ENCODE measurements at places on chromosomes 13 and 19.
A peak's percentile ranks its signal among the peaks of the same experiment; 100 is the strongest.

DNA sequence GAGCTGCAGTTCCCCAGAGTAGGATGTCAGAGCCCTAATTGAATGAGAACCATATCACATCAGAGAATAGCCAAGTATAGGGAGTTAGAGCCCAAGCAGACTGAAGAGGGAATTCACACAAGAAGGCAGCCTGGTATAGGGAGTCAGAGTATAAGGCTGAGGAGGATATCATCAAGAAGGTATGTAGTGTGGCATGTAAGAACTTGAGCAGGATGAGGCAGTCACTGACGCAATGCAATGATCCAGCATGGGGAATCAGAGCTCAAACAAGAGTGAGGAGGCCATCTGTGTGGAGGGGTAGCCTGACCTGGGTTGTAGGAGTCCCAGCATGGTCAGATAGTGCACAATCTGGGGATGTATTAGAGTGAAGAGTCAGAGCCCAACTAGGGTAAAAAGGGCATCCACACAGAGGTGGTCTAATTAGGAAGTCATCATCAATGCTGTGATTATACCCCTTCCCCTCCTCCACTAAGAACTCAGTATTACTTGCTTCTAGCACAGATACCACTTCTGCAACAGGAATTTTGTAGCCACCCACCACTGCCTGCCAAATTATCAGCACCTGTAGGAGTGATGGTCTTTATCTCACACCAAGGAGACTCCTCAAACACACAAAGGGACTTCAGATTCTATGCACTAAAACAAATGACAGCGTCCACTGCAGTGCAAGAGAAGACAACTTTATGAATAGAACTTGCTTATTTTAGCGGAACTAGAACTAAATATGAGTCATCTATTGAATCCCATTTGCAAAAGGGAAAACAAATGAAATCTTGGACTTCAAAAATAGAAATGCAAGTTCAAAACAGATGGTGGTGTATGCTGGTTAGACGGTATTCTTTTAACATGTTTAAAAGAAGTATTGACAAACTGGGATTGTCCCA is 107.2 kb downstream of the FNDC3A start:
- H3K4me1 ChIP-seq = peaks cover 1% of the 10 kb centered on the region
- H3K4me3 ChIP-seq = no peak overlapping the region
- DNase-seq = no peak
- peaks cover 16% of the 10 kb centered on the region for H3K36me3 ChIP-seq
- no peak overlapping the region for H3K27ac ChIP-seq

GRCh38 chr19:16566161-16566560 is 6.1 kb downstream of the SLC35E1 start:
- H3K27me3 ChIP-seq = no peaks in the 10 kb centered on the region
- H3K4me1 ChIP-seq = peaks cover 32% of the 10 kb centered on the region

GRCh38 chr13:85544756-85545155 is 254.5 kb downstream of the SLITRK6 start:
- peaks cover 16% of the 10 kb centered on the region for H3K4me1 ChIP-seq
- DNase-seq = no peak
- no peaks in the 10 kb centered on the region for H3K36me3 ChIP-seq
- H3K27ac ChIP-seq = no peak overlapping the region
- H3K4me3 ChIP-seq = no peak overlapping the region

GRCh38 chr19:5016781-5017180 is 47.9 kb downstream of the KDM4B start:
- no peaks in the 10 kb centered on the region for H3K27me3 ChIP-seq
- DNase-seq = no peak
- no peak overlapping the region for H3K27ac ChIP-seq
- no peak overlapping the region for H3K4me3 ChIP-seq
- no peaks in the 10 kb centered on the region for H3K4me1 ChIP-seq

DNA sequence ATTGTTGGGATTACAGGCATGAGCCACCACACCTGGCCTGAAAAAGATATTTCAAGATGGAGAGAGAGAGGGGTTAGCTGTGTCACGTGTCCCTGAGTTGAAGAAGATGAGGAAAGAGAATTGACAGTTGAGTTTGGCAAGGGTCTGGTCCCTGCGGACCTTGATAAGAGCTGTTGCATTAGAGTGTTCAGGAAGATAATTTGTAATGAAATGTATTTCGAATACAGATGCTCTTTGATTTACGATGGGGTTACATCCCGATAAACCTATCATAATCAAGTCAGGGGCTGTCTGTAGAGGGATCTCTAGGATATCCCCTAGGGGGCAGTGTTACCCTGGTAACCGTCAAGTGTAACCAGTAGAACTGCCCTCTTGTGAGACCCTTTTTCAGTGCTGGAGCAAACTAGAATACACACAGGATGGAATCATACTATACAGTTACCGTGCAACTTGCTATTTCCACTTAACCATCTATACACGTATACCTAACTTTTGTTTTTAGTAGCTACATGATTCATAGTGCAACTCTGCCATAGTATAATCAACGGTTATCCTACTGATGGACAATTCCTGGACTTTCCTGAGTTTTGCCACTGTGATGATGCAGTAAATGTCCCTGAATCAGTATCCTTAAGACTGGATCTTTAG is 1.5 kb upstream of the ELOF1 start:
- H3K27ac ChIP-seq = peak overlapping the region; percentile 56
- peaks cover 9% of the 10 kb centered on the region for H3K36me3 ChIP-seq
- H3K4me1 ChIP-seq = peaks cover 34% of the 10 kb centered on the region
- H3K4me3 ChIP-seq = peak overlapping the region; percentile 91
- no peaks in the 10 kb centered on the region for H3K27me3 ChIP-seq

DNA sequence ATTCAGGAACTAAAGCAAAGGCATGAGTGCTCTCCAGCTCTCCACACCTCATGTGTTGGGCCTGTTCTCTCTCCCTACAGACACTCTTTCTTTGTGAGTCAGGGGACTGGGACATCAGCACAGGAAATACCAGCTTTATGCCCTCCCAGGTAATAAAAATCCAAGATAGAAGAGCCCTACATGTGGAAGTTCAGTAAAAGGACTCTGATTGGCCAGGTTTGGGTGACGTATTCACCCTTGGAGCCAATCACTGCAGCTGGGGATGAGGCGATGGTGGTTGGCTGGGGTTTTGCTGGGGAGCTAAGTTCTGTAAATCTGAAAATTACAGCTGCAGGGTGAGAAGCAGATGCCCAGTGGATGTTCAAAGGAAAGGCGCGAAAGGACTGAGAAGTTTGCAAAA is 32.5 kb downstream of the CCDC70 start:
- no peak overlapping the region for H3K4me3 ChIP-seq
- H3K4me1 ChIP-seq = no peaks in the 10 kb centered on the region
- no peak overlapping the region for H3K27ac ChIP-seq
- no peaks in the 10 kb centered on the region for H3K36me3 ChIP-seq

- H3K4me3 ChIP-seq = no peak overlapping the region
- H3K4me1 ChIP-seq = peaks cover 3% of the 10 kb centered on the region
- DNase-seq = no peak
- H3K36me3 ChIP-seq = no peaks in the 10 kb centered on the region
Measured at GRCh38 chr13:98147521-98147920, 4.6 kb downstream of the FARP1 start.

DNA sequence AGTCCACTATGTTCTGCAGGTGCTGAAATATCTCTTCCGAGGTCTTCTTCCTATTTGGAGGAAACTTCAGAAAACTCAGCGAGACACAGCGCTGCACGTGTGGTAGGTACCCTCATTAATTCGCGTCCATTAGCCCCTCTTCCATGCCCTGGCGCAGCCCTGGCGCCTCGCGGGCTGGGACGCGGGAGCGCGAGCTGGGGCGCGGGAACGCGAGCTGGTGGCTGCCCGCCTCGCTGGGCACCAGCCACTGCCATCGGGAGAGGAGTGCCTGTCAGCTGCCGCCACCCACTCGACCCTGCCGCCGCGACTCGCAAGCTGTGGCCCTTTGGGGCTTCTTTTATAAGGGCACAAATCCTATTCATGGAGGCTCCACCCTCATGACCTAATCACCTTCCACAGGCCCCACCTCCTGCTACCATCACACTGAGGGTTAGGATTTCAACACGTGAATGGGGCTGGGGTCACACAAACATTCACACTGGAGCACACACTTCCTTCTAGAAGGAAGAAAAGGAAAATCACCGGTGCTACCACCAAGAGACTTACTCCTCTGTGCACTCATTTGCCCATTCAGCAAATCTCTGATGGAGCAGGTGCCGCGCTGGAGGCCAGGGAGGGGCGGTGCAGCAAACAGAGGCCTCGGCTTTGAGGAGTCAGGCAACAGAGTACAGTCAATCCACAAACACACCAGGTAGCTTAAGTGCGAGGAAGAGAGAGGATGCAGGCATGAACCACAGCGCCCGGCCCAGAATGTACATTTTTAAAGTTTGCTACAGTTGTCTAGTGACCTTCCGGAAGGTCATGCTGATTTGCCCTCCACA is 43.0 kb upstream of the LATS2 start:
- H3K4me3 ChIP-seq = no peak overlapping the region
- no peak for DNase-seq
- H3K27me3 ChIP-seq = no peaks in the 10 kb centered on the region
- H3K36me3 ChIP-seq = no peaks in the 10 kb centered on the region

DNA sequence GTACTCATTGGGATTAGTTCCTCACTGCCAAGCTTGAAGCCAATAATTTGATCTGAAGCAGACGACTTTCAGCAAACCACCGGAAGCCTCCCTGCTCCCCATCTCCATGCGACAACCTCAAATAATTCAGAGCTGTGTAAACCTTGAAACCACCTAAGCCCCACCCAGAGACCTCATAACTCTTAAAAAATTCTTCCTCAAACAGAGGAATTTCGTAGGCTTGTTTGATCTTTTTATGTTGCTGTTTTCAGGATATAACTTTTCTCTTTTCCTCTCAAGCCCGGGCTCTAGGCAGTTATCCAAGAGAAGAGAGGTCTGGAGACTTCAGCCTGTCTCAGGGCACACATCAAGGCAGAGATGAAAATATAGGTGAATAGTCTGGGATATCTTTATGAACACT is 311.6 kb downstream of the KCNRG start:
- H3K36me3 ChIP-seq = no peaks in the 10 kb centered on the region
- H3K27ac ChIP-seq = no peak overlapping the region
- no peak overlapping the region for H3K4me3 ChIP-seq
- H3K4me1 ChIP-seq = peaks cover 5% of the 10 kb centered on the region
- no peaks in the 10 kb centered on the region for H3K27me3 ChIP-seq
- no peak for DNase-seq

DNA sequence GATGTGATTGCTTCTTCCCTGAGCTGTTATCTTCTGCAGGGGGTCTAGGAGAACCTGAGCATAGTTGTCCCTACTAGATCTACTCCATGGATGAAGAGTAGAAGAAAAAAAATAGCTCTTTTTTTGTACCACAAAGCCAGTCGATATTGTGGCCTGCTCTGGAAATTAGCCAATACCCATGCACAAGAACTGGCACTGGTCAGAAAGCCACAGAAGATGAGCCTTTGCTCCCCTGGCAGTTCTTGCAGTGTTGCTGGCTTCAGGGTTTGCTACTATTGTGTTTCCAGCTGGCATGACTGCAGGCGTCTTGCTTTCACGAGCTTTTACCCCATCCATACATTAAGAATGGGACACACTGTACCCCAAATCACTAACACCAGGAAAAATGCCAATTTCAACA is 547.7 kb upstream of the KLF12 start:
- H3K27me3 ChIP-seq = peaks cover 10% of the 10 kb centered on the region
- no peak overlapping the region for H3K4me3 ChIP-seq
- no peak overlapping the region for H3K27ac ChIP-seq
- no peaks in the 10 kb centered on the region for H3K36me3 ChIP-seq
- H3K4me1 ChIP-seq = no peaks in the 10 kb centered on the region

DNA sequence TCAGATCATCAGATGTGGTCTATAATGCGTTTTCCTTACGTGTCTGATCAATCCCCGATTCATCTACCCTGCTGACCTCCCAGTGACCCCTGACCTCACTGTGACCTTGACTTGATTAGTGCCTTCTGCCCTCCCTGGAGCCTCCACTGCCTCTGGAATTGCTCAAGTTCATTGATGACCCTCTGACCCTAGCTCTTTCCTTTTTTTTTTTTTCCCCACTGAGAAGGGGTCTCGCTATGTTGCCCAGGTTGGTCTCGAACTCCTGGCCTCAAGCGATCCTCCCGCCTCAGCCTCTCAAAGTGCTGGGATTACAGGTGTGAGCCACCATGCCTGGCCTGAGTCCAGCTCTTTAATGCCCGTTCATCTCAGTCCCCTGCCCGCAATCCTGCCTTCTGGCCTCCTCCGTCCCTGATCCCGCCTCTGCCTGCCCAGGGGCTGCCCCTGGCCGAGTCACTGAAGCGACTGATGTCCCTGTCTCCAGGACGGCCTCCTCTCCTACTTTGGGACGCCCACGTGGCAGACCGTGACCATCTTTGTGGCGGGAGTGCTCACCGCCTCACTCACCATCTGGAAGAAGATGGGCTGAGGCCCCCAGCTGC is 4.0 kb upstream of the FTL start:
- peak overlapping the region; percentile 9 for H3K27ac ChIP-seq
- H3K4me1 ChIP-seq = peaks cover 57% of the 10 kb centered on the region
- peaks cover 42% of the 10 kb centered on the region for H3K36me3 ChIP-seq
- H3K27me3 ChIP-seq = no peaks in the 10 kb centered on the region

DNA sequence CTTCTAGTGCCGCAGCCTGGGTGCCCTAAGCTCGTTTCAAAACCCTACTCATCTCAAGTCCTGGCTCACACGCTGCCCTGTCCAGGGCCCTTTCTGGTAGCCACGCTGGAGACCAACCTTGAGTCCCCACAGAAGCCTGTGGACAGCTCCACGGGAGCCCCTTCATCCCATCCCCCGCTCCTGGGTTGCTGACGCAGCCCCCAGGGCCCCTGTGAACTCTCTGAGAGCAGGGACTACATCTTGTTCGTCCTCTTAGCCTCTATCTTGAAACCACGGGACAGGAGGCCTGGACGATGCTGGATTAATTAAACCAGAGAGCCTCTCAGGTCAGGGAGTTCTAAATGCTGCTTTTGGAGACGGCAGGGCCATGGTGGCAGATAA is 7.4 kb downstream of the MLLT1 start:
- no peak overlapping the region for H3K4me3 ChIP-seq
- H3K27me3 ChIP-seq = no peaks in the 10 kb centered on the region
- no peak for DNase-seq
- peaks cover 17% of the 10 kb centered on the region for H3K36me3 ChIP-seq
- no peak overlapping the region for H3K27ac ChIP-seq

DNA sequence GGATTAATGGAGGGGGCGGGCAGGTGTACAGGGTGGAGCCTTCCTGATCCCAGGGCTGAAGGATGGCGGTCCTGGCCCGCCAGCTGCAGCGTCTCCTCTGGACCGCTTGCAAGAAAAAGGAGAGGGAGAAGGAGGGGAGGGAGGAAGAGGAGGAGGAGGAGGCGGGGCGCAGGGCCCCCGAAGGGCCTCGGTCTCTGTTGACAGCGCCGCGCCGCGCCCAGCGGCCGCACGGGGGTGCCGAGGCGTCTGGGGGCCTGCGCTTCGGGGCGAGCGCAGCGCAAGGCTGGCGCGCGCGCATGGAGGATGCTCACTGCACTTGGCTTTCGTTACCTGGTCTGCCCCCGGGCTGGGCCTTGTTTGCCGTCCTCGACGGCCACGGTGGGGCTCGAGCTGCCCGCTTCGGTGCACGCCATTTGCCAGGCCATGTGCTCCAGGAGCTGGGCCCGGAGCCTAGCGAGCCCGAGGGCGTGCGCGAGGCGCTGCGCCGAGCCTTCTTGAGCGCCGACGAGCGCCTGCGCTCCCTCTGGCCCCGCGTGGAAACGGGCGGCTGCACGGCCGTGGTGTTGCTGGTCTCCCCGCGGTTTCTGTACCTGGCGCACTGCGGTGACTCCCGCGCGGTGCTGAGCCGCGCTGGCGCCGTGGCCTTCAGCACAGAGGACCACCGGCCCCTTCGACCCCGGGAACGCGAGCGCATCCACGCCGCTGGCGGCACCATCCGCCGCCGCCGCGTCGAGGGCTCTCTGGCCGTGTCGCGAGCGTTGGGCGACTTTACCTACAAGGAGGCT is at the start of gene PPM1N:
TSS of gene PPM1N (plus strand) at position 33 of the 785 bp plus-strand sequence. CDS start at position 63, 30 bp downstream.
- no peaks in the 10 kb centered on the region for H3K36me3 ChIP-seq
- H3K27ac ChIP-seq = peak within 1 kb of the TSS; percentile 63
- peaks cover 28% of the 10 kb centered on the region for H3K4me1 ChIP-seq
- H3K4me3 ChIP-seq = peak within 1 kb of the TSS; percentile 79
- H3K27me3 ChIP-seq = peaks cover 14% of the 10 kb centered on the region

All from activated CD8-positive, alpha-beta T cell treated with anti-CD3 and anti-CD28 coated beads for 36 hours (primary cell).